ENCODE measurements at places on chromosomes 3 and 15.

GRCh38 chr3:138371070-138371965 is 22.9 kb downstream of the MRAS start:
- no peak for DNase-seq

DNA sequence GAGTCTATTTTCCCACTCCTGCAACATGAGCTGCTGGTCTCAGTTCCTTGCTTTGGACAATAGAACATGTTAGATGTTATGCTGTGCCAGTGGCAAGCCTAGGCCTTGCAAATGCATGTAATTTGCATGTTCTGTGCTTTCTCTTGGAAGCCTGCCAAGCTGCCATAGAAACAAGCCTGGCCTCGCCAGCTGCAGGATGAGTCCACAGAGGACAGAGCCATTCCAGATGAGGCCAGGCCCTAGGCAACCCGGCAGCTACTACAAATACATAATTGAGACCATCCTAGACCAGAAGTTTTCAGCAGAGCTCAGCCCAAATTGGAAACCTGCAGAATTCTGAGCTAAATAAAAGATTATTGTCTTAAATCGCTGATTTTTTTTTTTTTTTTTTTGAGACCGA is 39.6 kb downstream of the TRIM69 start:
- peak; percentile 64 for DNase-seq

DNA sequence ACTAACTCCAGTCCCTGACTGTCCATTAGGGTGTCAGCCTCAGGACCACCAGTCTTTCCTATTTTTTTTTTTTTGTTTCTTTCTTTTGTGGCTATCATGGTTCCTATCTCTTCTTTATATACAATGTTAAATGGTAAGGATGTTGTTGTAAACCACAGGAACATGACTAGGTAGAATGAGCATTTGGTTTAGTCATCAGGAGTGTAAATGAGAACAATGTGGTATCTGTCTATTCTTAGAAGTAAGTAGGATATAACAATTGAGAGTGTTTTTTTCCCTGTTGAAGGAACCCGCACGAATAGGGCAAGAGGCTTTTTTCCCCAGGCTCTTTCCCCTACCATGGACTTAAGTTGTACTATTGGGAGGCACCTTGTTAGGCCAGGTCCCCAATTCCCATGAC is 880.3 kb upstream of the GBE1 start:
- DNase-seq = no peak

DNA sequence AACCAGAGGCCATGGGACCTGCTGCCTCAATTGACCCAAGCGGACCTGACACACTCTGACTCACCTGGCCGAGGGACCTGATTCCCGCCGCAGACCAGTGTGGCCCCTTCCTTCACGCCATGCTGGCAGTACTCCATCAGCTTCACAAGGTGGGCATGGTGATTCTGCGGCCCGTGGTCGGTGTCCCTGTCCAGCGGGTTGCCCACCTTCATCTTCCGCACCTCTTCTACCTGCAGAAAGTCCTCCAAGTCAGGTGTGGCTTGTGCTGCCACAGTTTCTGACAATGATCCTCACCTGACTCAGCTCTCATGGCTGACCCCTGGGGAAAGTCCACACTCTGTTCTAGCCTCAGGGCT is 25.9 kb upstream of the SLC41A3 start:
- DNase-seq = no peak

DNA sequence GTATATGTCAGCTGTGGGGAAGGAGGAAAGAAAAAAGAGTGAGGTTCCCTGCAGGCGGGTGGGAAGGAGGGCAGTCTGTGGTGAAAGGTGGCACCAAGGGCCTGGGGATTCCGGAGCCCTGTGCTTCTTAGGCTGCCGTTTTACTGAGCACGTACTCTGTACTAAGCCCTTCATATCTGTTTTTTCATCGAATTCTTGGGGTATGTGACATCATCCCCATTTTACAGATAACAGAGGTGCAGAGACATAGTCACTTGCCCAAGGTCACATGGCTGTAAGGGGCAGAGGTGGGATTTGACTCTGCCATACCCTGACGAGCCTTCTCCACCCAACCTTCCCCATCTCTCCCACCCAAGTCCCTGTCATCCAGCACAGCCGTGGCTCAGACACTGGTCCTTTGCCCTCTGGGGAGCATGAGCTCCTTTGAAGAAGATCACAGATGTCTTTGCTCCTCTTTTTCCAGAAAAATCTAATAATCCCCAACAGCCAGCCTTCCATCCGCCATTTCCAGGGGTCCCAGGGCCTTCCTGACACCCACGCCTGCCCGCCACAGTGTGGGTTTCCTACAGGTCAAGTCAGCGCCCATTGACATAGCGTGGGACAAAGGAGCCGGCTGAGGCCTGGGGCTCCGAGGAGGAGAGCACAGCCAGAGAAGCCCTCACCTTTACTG is 24.2 kb downstream of the CYP11A1 start:
- no peak for DNase-seq

DNA sequence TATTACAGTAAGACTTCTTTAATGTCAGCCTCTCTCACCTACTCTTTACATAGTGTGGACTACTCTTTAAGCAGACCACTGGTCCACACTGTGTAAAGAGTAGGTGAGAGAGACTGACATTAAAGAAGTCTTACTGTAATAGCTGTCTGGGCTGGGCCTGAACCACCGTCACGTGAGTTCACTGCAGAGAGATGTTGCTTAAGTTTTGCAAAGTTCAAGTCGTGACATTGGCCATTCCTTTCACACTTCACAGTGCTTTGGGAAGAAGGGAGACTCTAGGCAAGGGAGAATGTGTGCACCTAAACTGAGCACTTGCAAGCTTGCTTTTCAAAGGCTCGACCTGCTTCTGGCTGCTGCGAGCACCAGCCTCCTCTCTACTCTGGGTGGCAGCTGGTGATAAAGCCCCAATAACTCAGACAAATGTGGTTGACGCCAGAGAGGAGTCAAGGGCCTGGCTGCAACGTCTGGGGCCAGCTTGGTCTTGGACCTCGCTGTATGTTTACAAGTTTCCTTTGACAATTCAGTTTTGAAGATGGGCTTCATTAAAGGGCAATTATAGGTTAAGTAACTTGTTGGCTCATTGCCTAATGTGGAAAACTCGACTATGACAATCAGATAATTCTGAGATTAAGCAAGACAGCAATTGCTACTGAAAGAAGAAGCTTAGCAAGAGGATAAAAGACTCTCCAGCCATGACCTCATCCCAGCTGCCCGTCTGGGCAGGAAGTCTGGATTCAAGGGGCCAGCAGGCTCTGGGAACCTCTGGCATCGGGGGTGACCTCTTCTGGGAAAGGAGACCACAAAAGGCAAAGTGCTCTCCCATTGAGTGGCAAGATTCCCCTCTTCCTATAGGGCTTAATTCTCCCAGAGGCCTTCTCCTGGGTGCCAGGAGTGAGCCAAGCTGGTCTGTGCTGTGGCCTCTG is 242.1 kb upstream of the TLE3 start:
- no peak for DNase-seq

DNA sequence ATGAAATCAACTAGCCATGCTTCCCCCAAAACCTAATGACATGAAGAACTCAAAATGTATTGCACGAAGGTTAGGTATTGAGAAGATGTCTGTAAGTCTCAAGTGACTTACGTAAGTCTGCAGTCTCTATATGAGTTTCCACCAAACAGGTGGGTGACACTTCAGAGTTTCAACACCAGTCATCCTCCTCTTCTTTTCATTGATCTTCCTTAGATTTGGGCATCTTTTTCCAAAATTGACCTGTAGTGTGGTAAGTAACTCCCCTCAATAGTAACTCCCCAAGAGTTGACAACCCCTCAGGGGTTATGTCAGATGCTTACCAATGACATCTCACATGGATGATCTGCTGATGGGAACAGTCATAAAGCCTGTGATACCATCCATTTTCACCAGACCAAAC is 46.1 kb downstream of the GPR176 start:
- no peak for DNase-seq

- no peak for DNase-seq
These were observed 78.3 kb downstream of the EEFSEC start for GRCh38 chr3:128231606-128232005.

DNA sequence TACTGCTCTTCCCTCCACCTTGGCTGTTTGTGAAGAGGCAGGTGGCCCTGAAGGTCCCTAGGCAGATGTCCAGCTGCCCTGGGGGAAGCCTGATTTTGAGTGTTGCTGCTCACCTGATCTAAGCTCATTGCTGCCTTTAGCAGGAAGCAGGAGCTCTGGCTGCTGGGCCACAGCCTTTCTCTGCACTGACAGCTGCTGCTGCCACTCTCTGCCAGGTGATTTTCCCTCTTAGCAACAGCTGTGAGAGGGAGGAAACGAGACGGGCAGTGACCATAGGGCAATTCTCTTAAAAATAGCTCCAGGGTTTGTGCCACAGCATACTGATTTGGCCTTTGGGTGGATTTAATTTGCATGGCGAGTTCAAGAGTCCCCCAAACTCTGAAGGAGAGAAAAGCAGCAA is 415.8 kb upstream of the SEMA6D start:
- no peak for DNase-seq

All from hippocampal formation (tissue), 2 donors.